ENCODE measurements at places on chromosomes 13 and 19.

GRCh38 chr19:726993-727956 is 18.5 kb downstream of the PALM start:
- DNase-seq, result no peak

DNA sequence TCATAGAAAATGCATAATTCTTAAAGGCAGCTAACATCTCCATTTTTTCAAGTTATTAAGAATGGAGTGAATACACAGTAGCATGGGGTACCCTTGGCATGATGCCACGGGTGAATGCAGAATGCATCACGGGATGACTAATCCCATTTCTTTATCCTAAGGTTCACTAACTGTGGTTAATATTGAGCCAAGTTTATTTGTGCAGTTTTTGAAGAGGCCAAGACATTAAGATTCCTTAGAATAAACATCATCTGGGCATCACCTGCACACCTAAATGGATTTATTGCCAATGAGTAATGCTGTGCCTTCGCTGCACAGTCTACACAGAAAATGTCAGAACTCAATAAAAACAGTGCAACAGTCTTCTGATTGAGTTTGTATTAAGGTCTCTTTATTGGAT is 333.1 kb downstream of the GPC6 start:
- no peak for DNase-seq

- DNase-seq, result no peak
Measured at GRCh38 chr19:42282819-42283187, 13.8 kb downstream of the CIC start.

DNA sequence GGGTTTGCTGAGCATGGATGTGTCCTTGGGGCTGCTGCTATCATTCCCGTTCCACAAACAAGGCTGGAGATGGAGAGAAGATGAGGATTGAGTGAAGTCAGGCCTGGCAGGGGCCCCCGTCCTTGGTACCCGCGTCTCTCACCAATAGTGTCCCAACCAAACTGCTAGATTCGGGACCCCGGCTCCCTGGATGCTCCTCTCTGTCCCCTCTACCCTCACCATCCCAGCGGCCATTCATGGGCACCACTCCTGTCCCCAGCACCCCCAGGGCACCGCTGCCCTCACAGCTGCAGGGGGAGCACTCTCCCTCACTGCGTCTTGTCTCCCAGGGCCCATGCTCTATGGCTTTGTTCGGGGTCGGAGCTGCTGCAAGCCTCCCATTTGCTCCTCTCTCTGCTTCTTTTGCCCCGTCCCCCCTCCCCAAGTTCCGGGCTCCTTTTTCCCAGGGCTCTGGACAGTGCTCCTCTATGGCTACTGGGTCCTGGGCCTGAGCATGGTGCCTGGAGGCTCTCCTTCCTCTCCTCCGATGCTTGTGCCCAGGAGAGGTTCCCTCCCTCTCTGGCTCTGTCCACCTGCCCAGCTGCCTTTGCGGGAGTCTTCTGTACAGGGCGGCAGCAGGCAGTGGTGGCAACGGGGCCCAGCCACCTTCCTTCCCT is 219.5 kb downstream of the TEX29 start:
- no peak for DNase-seq

- DNase-seq, result peak; percentile 95
Measured at GRCh38 chr13:48901781-48902180, 73.9 kb upstream of the FNDC3A start.

- DNase-seq, result no peak
Measured at GRCh38 chr19:56316728-56317127, 2.1 kb upstream of the ZSCAN5A start.

GRCh38 chr13:111368091-111368490 is 47.6 kb downstream of the TEX29 start:
- no peak for DNase-seq

DNA sequence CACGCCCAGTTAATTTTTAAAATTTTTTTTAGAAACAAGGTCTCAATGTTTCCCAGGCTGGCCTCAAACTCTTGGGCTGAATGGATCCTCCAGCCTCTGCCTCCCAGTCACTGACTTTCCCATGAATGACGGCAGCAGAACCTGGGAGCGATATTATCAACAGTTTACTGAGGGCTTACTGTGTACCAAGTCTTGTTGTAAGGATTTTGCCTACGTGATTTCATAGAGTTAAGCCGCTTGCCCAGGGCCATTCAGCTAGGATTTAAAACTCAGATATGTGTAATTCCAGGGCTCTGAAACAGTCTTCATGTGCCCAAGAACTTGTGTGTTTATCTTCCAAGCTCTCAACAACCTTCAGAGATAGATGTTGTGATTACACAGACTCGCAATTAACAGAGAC is 6.0 kb upstream of the KXD1 start:
- no peak for DNase-seq

- DNase-seq, result no peak
Measured at GRCh38 chr19:18108897-18109296, 11.3 kb downstream of the MAST3 start.

DNA sequence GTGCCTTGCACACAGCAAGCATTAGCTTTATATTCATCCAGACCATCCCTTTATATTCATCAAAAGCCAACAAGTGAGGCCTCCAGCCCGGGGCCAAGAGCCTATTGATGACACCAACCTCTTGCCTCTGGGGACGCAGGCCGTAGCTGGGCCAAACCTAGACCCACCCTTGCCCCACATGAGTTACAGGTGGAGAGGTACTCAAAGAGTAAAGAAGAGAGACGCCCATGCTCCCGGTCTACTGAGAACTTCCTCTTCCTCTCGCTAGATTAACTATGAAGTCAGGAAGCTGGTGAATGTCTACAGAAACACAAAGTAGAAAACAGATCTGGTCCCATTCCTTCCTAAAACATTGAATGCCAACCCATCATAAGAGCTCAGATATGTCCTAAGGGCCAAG is 3.8 kb upstream of the MLNR start:
- DNase-seq, result peak; percentile 16

DNA sequence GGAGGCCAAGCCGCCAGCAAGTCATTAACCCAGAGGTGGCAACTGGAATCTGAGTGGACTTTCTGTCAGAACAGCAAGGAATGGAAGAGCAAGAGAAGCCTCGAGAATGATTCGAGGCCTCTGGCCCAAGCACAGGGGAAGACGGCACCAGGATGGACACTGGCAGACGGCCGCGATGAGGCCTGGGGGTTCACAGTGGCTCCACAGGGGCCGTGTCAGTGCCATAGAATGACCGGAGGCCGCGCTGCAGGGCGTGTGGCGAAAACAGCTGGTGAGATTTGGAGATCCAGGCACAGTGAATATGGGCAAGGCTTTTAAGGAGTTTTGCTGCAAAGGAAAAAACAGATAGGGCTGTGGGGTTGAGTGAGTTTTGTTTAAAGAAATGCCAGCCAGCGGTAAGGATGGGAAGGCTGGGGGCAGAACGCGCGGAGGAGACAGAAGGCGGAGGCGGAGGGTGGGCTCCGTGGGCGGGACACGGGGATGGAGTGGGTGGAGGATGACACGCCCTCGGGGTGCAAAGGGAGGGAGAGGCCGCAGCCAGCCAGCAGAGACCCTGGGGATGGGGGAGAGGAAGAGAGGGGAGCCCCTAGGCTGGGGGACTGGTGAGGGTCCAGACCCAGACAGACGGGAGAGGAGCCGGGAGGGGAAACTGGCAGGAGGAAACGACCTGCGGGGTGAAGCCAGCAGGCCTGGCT is 130.5 kb downstream of the RNF17 start:
- DNase-seq, result no peak

DNA sequence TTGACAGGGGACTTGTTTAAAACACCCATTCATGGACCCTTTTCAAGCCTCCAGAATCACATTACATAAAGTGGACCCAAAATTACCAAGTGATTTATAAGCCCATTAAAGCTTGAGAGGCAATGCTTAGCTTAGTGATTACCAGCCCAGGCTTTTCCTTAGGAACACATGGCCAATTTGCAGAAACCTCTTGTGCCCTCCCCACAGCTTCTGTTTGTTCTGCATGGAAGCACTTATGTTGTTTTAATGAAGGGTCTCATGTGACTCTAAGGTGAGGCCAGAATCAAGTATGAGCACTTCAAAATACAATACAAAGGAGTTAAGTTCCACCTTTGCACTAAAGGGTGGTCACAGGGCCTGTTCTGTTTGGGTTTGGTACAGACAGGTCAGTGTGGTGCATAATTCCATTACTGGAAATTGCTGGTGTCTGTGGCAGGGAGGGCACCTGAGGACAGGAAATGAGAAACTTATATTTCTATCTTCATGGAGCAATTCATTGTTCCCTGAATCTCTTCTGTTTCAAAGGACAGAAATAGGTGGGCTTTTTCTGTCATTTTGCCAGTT is 15.3 kb downstream of the ZNF486 start:
- DNase-seq, result no peak

GRCh38 chr13:64993514-64994164 is 2236.5 kb downstream of the PCDH9 start:
- DNase-seq, result no peak

DNA sequence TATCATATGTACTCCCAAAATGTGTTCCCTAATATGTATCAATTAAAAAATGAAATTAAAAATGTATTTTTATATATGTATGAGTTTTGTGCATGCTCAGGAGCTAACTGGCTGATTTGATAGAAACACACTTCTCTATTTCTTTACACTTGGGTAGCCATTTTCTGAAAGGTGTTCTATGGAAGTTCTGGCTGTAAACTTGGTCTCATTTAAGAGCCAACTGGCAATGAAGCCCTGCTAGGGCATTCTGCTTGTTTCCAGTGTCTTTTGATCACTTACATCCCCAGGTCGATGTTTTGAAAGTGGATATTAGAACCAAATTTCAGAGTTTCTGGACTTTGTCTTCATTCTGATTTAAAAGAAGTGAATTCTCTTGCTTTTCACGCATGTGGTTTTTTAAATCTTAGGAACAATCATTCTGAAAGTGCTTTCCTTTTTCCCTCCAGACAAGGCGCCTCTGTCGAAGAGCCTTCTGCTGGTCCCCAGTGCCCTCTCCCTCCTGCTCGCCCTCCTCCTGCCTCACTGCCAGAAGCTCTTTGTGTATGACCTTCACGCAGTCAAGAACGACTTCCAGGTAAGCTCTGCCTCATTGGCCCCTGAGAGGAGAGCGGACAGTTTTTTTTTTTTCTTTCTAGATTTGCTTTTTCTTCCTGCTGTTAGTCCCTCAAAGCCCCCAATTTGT is 20.1 kb downstream of the GPR18 start:
- DNase-seq, result no peak

GRCh38 chr13:26539738-26540292 is 17.7 kb upstream of the WASF3 start:
- DNase-seq, result no peak

DNA sequence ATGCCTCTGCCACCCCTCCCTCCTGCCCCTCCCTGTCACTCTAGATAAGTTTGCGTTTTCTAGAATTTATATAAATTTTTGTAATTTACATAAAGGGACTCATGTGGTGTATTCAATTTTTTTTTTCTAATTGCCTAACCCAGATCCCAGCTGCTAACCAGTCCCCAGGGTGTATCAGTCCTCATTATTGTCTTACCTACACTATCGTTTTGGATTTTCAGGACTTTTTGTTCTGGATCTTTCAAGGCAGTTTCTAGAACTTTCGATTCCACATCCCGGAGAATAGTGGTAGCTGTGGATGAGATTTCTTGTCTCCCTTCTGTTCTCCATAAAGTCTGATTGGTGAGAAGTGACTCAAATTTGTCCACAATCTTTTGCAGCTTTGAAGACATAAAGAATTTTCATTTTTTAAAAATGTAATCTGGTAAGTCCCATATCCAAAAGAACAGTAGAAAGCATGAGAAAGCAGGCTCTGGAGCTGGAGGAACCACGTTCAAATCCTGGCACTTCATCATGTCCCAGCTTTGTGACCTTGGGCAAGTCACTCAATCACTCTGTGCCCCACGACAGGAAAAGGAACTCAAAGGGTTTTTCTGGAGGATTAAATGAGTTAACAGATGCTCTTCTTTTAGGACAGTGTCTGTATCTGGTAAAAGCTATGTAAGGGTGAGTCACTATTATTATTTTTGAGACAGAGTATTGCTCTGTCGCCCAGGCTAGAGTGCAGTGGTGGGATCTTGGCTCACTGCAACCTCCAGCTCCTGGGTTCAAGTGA is 19.7 kb downstream of the ADGRE3 start:
- no peak for DNase-seq

DNA sequence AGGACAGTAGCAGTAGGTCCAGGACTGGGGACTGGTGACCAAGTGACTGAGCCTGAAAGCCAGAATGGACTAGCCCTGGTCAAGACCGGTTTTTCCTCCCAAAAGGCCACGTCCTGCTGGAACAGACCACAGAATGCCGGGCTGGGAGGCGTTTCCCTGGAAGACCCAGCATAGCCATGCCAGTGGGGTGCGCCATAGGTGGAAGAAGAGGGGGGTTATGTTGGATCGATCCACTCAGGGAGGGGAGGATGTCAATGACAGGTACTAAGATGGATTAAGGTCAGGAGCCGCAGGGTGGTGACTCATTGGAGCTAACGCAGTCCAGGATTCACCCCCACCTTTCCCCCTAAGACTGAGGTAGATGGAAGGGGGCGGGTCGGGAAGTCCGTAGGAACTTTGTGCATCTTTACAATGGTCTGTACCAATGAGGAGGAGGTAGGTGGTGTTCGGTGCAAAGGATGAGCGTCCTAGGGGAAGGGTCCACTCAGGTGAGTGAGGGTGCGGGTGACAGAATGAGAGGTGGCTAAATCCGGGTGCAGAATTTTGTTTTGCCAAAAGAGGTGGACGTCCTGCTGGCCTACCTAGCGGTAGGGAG is 21.0 kb downstream of the VASP start:
- DNase-seq, result no peak

- no peak for DNase-seq
Measured at GRCh38 chr13:29572575-29572974, 22.9 kb downstream of the SLC7A1 start.

DNA sequence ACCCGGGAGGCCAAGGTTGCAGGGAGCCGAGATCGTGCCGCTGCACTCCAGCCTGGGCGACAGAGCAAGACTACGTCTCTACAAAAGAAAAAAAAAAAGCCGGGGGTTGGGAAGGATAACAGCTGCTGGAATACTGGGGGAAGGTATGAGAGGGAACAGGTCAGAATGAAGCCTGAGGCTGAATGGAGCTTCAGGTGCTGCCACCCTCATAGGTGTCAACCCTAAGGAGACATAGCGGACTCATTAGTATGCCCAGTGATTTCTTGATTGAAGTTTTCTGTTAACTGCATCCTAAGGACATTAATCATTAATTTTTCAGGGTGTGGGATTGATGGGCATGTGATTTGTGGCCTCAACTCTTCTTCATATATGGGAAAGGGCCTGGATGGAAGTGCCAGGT is 6.0 kb downstream of the SMARCA4 start:
- no peak for DNase-seq

DNA sequence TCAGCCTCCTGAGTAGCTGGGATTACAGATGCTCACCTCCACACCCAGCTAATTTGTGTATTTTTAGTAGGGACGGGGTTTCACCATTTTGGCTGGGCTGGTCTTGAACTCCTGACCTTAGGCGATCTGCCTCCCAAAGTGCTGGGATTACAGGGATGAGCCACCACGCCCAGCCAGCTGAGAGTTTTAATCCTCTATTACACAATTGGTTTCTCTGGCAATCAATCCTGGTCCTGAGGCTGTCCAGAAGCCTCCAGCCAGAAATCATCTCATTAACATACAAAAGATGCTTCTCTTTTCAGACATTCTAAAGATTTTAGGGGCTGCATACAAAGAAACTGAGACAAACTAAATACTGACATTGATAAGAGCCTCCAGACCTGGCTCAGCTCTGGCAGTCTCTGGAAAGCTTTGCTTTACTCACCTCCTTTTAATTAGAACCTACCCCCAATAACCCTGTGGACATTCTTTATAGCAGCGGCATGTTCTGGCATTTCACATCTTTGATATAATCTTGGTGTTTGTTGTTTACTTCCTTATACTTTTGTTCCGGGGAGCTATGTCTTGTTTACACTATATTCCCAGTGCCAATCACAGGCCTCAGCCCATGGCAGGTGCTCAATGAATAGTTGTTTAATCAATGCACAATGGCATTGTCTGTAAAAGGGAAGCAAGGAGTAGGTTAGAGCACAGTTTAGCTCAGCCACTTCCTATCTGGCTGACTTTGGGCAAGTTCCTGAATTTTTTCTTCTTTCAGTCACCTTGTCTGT is 4.1 kb upstream of the ZNF724 start:
- peak; percentile 15 for DNase-seq
